ENCODE measurements at places on chromosomes 6 and 20.
A peak's percentile ranks its signal among the peaks of the same experiment; 100 is the strongest.

GRCh38 chr6:17577059-17577458, 23.0 kb upstream of the FAM8A1 start:
- DNase-seq, result no peak

- DNase-seq, result peak; percentile 11
Observed at GRCh38 chr6:82385102-82385501, 21.5 kb downstream of the TPBG start.

DNA sequence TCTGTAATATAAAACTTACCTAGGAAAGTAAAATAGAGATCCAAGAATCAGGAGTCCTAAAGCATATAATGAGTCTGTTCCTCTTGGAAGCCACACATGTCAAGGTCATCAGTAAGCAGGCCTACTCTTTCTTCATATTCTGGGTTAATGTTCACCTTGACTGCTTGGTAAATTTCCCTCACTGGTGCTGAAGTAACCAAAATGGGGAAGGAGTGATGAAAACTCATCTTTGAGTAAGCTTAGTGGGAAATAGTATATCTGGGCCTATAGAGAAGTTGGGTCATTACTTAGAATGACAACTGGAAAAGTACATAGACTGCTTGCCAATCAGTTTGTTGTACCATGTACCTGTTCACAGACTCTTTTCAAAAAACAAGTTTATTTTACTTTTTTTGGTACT, 6.6 kb downstream of the TSPYL4 start:
- DNase-seq, result peak; percentile 43

DNA sequence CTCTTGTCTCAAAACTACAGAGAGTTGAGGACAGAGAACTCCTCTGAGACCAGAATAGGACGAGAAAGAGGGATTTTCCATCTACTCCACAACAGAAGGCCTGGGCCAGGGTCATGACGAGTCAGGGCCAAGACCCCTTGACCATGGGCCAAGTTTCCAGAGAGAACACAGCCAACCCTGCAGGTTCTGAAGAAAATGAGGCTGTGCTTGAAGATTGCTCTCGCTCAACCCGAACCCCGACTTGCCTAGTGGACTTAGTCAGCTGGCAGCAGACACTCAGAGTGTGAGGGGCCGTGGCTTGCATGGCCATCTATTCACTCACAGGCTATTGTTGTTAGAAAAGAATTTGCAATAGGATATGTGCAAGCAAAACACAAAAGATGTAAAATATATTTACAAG, 54.5 kb downstream of the TMEM242 start:
- no peak for DNase-seq

- DNase-seq, result no peak
Observed at GRCh38 chr20:34301587-34302311, 1.4 kb downstream of the AHCY start.

All from kidney tubule cell (primary cell).